H1 (cell line): ENCODE measurements at places on chromosomes 2 and 18. TPM values are rescaled to one million over a fixed set of nuclear protein-coding genes. Genes with fewer than 3 reads are reported as not detected.

GPAT2 gene
- polyA plus RNA-seq: 0.26 and 0.69 TPM in 2 replicates

UGT1A3 gene
- polyA plus RNA-seq: not detected in 2 replicates

GPR45 gene
- 0.21 TPM in 1 of 2 replicates, not detected in the other for polyA plus RNA-seq

HOXD12 gene
- polyA plus RNA-seq: not detected in 2 replicates

GRCh38 chr2:76642129-76642528 lies 880.0 kb downstream of the LRRTM4 start:
- DNase-seq: no peak

- peak; percentile 68 for DNase-seq
Observed at GRCh38 chr18:61333271-61333745, at the start of gene CDH20. Gene CDH20 (plus strand): TSS chr18:61333430.

- DNase-seq: no peak
Observed at GRCh38 chr18:5604778-5605177, 61.0 kb upstream of the EPB41L3 start.

- no peak for DNase-seq
Observed at GRCh38 chr2:101027852-101028251, 25.8 kb downstream of the RPL31 start.
